Left renal cortex interstitium (tissue), 4 donors: ENCODE measurements at places on chromosomes 2 and 18. TPM values are rescaled to one million over a fixed set of nuclear protein-coding genes. Genes with fewer than 3 reads are reported as not detected.

Gene KCNG2
- 0.11 TPM for polyA plus RNA-seq

Gene GALNT13
- 2.6 TPM for polyA plus RNA-seq

Gene CABLES1
- 22.8 TPM for polyA plus RNA-seq

GRCh38 chr2:46148369-46148736 is 148.9 kb upstream of the EPAS1 start:
- no peak for DNase-seq

GRCh38 chr2:12506846-12507245 is 209.9 kb upstream of the TRIB2 start:
- no peak for DNase-seq

DNA sequence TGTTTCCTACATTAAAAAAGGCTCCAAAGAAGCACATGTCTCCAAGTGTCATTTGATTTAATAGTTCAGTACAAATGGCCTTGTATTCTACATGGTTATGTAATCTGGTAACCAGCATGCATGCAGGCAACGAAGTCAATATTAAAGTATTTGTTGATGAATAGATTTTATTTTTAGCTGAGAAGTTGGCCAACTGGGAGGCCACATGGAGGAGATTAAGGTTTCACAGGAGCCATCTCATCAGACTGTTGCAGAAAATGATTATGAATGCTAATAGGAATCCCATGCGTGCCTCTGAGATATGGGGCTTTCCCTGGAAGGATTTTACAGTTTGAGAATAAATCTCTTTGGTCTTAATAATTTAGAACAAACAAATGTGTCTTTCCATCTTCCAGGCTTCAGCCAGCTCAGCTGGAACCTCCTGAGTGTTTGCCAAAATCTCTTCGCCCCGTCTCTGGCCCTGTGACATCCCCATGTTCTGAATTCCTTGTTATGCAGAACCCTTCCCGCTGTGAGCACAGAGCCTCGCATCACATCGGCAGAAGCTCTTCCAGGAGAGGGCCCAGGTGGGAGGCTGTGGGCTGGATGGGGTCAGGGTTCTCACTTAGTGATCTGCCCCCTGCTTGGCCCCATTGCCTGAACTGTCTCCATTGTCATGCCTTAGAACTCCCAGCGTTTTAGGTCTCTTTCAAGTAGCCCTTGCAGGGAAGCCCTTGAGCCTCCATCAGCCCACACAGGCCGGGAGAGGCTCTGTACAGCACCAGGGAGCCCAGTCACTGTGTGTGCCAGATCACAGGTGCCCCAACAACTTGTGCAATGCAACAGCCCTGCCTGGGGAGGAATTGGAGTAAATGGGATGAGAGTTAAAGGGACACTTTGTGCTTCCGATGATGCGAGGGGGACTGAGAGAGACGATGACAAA is 190.5 kb upstream of the TWIST2 start:
- DNase-seq = no peak

Gene HOXD8
- polyA plus RNA-seq = 217 TPM

DNA sequence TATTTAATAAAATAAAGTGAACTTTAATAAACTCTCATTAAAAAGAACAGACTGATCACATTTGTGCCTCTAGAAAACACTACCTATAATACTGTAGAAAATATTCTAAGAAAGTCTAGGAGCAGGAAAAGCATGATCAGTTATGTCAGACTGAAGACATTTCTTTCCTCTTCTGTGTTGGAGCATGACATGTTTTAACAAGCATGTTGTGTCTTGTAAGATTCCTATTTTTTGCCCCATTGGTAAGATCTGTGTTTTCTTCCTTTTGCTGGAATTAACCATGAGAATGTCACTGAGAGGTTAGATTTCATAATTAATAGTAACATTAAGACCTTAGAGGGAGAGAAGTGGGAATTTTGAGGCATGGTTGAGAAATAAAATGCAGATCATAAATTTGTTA is 27.7 kb downstream of the LAMA3 start:
- DNase-seq = no peak

GRCh38 chr2:219684721-219685689 is 57.6 kb downstream of the SLC4A3 start:
- no peak for DNase-seq

Gene CCDC148
- polyA plus RNA-seq = 9.3 TPM

DNA sequence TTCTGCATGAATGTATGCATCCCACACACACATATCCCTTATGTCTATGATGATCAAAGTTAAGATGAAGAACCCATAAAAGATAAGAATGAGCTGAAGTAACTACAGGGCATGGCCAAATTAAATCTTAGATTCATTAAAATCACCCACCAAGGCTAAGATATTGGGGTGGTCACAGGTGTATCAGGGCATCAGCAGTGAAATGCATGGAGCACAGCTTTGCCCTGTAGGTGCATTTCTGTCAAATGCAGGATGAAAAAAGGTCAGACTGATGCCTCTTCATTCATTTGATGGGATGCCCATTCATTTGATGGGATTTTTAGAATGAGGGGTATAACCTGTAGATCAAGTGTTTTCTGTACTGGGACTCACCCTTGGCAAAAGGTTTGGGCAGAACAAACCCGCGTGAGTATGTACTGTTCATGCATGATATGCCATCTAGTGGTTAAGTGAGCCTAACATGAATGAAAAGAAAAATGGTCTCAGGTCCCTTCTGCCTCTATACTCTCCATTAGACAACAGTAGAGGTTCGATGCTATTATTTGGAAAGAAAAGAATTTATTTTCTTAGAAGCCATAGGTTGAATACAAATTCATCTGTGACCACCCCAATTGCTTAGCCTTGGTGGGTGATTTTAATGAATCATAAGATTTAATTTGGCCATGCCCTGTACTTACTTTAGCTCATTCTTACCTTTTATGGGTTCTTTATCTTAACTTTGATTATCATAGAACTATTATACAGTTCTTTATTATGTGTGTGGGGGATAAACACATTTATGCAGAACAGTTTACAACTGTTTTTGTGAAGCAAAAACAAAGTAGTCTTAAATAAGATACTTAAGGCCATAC is 43.2 kb upstream of the NOSTRIN start:
- DNase-seq = no peak

- DNase-seq = no peak
These were observed 69.0 kb upstream of the DDX18 start for GRCh38 chr2:117745537-117745936.

GRCh38 chr18:68893354-68893753 is 95.5 kb downstream of the CCDC102B start:
- no peak for DNase-seq

Gene TNFAIP6
- 2.1 TPM for polyA plus RNA-seq
